Thymus (tissue), 14 donors: ENCODE measurements at places on chromosomes 2 and 18. TPM values are rescaled to one million over a fixed set of nuclear protein-coding genes. Genes with fewer than 3 reads are reported as not detected.

Gene GMCL1
- total RNA-seq = 14.1 TPM

Gene AKAIN1
- total RNA-seq = 0.14 TPM

DNA sequence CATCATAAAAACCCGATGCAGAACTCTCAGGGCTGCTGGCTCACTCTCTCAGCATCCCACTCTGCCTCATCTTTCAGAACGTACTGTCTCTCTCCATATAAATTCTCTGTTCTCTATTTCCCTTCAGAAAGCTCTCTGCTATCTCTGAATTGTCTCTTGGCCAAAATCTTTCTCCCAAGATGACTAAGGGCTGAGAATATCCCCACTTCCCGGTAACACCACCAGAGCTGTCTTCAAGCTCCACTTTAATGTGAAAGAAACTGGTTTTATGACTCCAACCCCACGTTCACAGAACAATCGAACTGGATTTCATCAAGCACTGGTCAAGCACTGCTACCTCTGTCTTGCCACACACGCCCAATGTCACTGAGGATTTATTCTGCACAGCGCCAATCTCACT lies 22.4 kb downstream of the TGFBRAP1 start:
- DNase-seq = no peak

- DNase-seq = no peak
Measured at GRCh38 chr2:196421880-196422279, 217.6 kb upstream of the CCDC150 start.

GRCh38 chr18:44844486-44844885 lies 163.8 kb downstream of the SETBP1 start:
- no peak for DNase-seq

DNA sequence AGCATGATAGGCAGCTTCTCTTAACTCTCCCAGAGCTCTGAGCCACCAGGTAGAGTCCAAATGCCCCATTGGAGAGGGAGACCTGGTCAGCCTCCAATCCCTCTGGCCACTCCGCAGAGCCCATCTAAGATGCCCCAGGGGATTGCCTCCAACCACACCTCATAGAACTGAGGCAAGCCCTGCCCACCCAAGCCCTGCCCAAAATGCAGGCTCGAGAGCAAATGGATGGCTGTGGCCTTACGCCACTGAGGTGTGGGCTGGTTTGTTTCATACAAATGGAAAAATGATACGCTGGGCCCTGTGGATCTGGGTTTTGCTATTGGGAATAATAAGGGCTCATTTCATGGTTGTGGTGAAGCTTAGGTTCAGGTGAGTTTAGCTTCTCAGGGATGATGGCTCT lies 3.0 kb upstream of the TFCP2L1 start:
- DNase-seq = no peak
